Activated CD4-positive, alpha-beta T cell treated with anti-CD3 and anti-CD28 coated beads, Interleukin-2, Interleukin-6, amounts not matched to agents 100 ng/mL and 50 ng/mL, durations not matched to agents 16 hours and 8 hours (primary cell): ENCODE measurements at places on chromosomes 12 and 14.

DNA sequence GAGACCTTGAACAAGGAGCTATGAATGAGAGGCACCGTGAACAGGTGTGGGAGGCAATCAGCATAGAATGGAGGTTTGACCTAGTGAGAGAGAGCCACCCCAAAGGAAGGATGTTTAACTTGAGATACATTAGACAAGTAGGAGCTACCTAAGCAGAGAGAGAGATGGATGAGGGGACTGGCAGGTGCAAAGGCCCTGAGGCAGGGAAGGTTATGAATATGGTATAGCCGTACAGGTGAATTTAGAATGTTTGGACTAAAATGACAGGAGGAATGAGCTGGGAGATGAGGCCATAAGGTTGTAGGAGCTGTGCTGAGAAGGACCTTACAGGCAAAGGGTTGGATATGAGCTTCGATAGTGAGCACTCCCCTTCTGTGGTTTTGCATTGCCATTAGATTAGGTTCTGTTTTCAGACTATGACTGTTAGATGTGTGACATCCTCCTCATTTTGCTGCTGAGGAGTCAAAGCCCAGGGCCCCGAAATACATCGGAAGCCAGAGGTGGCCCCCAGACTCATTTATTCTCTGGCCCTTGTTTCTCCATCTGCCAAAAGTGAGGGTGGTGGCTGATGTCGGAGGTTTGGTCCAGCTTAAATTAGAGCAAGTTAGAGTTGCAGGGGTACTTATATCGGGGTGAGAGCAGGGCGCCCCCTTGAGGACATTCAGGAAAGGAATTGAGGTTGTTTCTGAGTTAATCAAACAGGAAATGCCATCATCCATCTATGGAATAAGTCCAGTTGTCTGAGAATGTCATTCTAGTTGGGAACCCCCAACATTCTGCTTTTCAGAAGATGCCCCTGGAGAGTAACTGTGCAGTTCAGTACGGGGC lies 29.4 kb downstream of the SLC24A4 start:
- DNase-seq: peak; percentile 55

DNA sequence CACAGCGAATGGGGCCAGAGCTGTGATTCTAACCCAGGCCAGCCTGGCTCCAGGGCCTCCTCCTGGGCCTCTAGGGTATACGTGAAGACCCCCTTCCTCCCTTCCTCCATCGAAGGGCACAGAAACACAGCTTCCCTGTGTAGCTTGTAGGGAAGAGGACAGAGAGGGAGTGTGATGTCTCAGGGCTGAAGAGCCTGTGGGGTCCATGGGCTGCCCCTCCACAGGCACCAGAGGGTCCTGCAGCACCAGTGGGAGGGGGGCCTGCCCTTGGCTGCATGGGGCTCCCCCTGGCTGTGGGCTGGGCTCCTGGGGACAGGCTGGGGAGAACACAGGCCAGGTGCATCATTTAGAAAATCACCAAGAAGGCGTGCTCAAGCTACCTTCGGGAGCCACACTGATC lies 178.5 kb downstream of the CALM1 start:
- DNase-seq: no peak

GRCh38 chr12:104054681-104055346 lies 4.8 kb upstream of the GLT8D2 start:
- DNase-seq: no peak

DNA sequence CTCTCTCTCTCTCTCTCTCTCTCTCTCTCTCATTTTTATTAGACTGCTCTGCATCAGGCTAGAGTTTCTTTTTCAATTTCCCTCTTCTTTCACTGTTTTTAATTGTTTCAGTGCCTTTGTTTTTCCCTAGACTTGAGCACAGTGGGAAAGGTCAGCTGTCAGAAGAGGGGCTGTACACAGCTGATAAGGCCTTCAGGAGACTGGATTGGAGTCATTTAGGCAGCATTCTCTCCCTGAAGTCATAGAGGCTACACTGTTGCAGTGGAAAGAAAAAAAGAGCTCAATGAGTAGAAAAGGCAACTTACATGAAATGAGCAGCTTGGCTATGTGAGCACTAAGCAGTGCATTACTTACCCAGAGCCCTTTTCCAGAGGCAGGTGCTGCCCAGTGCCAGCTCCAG lies 456.9 kb downstream of the NRXN3 start:
- DNase-seq: no peak

GRCh38 chr12:112170376-112170775 lies 45.0 kb downstream of the TRAFD1 start:
- DNase-seq: peak; percentile 27

DNA sequence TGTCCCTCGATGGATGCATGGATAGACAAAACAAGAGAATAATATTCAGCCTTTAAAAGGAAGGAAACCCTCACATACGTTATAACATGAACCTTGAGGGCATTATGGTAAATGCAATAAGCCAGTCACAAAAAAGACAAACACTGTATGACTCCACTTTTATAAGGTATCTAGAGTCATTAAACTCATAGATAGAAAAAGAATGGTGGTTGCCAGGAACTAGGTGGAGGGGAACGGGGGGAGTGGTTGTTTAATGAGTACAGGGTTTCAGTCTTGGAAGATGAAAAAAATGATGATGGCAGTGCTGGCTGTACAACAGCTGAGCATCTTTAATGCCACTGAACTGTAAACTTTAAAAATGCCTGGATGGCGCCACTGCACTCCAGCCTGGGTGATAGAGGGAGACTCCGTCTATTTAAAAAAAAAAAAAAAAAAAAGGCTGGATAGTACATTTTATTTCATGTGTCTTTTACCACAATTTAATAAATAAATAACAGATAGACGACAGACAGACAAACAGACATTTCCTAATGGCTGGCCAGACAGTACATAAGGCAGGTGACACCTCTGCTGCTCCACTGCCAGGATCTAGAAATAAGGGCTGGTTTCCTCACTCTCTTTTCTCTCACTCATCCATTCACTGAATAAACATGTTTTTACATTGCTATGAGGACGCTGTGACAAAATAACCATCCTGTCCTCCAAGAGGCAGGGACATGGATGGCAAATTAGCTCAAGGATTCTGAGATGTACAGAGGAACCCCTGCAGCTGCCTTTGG lies 118.8 kb downstream of the FOXN3 start:
- DNase-seq: no peak

GRCh38 chr12:1122786-1123185 lies 131.8 kb downstream of the ERC1 start:
- peak; percentile 55 for DNase-seq

DNA sequence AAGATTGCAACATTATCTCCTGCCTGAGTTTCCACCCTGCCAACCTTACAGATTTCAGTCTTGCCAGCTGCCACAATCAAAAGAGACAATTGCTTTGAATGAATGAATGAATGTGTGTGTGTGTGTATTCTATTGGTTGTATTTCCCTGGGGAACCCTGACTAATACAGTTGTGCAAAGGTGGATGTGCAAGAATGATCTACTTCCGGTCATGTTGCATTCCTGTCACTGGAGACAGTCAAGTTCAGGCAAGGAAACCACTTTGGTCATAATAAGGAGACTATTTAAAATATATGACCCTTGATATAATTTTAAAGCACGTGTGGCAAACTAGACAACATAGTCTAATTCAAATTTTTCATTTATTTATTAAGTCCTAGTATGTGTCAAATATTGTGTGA lies 13.1 kb downstream of the RERG start:
- no peak for DNase-seq

GRCh38 chr14:50272498-50272897 lies 39.5 kb downstream of the L2HGDH start:
- no peak for DNase-seq
